ENCODE measurements at places on chromosomes 5 and 9. TPM values are rescaled to one million over a fixed set of nuclear protein-coding genes. Genes with fewer than 3 reads are reported as not detected.

DNA sequence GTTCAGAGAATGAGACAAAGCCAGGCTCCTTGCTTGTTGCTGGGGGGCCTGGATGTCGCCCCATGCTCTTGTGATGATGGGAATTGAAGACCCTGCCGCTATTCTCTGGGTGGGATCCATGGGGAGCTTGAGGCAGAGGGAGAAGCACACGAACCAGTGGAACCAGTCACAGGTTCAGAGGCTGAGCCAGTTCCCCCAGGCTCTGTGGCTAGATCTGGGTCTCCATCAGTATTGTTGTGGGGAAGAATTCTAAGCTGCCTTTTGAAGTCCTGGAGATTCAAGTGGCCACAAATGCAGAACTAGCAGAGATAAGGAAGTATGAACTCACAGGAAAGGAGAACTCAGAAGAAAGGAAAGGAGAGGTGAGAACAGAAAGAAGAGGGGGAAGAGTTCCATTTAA lies 219.4 kb downstream of the MSX2 start:
- DNase-seq, result no peak

GRCh38 chr9:88933607-88934379 lies 57.5 kb upstream of the S1PR3 start:
- DNase-seq, result no peak

DNA sequence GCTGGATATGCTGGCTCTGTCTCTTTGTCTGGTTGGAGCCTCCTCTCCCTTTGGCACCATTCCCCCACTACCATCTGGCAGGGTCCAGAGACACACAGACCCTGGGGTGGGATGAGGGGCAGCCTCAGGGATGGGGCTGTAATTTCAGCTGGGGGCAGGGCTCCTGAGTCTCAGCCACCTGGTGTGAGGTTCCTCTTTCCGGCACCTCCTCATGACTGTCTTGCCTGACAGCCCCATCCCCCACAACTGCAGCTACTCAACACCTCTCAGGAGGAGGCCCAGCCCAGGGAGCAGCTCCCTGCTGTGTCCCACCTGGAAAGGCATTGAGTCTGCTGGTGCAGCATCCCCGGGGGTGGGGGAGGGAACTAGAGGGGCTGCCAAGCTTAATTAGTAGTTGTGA lies 11.7 kb upstream of the RPS14 start:
- DNase-seq, result no peak

DNA sequence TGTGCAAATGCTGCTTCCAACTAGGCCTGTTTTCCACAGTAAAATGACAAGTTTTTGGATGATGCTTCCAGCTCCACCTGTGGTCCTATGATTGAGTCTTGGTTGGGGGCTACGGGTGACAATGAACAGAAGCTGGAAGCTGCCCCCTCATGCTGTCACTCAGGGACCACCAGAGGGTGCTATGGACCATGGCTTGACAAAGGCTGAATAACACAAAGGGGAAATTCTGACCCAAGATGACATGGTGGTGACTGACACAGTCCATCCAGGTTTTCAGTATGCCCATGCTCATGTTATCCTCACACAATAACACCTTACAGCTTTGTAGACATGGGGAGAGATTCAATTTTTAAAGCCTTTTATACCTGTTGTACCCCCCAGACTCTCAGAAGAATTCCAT lies 23.9 kb upstream of the SAP30L start:
- no peak for DNase-seq

The CATSPER3 gene
- total RNA-seq, result 0.29 TPM
